Fibroblast of skin of right biceps (primary cell): ENCODE measurements at places on chromosomes 5 and 9.
A peak's percentile ranks its signal among the peaks of the same experiment; 100 is the strongest.

- DNase-seq: peak; percentile 95
Observed at GRCh38 chr5:38806775-38807258, 39.0 kb upstream of the OSMR start.

- no peak for DNase-seq
Observed at GRCh38 chr5:80248378-80248777, 7.5 kb downstream of the SERINC5 start.

DNA sequence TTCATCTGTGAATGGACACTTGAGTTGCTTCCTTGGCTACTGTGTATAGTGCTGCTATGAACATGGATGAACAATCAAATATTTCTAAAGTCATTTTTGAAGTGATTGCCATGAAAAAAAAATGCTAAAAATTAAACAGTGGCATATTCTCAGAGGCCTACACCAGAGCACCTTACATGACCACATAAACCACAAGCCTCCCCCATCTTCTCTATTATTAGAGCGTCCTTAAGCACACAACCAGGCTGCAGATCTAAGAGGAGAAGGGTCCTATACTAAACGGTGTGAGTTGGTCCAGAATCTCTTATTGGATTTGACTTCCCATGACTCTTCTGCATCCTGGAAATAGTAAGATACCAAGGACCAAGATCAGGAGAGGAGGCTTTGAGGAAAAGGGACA lies 34.3 kb downstream of the PCA3 start:
- DNase-seq: no peak

DNA sequence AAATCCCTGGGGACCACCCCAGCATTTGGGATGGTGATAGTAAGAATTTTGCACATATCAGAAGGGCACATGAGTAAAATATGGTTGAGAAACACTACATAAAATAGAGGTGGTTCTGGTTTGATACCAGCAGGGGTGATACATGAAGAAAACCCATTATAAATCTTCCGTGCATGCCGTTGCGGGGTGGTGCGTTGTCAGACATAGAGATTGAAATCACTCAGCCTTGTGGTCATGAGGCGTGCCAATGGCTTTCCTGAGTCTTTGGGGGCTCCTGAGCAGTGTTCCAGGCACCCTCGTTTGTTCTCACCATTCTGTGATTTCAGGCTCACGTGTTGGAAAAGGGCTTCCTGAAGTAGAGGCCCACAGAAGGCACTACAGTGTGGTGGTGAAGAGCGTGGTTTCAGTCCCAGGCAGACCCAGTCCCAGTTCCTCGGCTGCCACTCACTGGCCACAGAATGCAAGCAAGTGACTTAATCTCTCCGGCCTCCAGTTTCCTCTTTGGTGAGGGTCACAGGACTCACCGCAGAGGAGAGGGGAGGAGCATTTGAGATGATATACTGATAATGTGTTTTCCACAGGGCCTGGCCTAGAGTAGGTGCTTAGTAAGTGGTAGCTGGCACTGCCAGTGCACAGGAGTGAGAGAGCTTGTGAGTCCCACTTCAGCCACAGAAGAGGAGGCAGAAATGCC lies 20.5 kb upstream of the GLRX start:
- DNase-seq: peak; percentile 42

- peak; percentile 23 for DNase-seq
Observed at GRCh38 chr5:54785729-54786591, 199.4 kb downstream of the ESM1 start.

DNA sequence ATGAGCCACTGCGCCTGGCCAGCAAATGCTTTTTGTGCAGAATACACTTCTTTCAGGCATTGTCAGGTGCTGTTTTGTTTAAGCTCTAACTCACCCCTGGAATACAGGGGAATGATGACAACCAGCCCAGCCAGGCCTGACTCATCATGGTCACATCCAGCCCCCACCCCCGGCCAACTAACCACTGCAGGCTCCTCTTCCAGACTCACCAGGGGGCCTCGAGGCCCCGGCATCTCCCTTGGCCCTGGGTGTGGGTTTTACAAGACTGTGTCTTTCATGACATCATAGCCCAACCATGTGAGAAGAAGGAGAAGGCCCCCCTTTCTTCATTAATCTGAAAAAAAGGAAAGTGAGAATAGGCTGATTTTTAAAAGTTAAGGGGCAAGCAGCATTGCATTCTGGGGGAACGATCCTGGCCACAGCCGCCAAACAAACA lies 35.5 kb downstream of the OLFML2A start:
- peak; percentile 99 for DNase-seq

- DNase-seq: no peak
Observed at GRCh38 chr5:91052977-91053740, 330.0 kb downstream of the ARRDC3 start.

GRCh38 chr9:121640076-121640475 lies 11.4 kb upstream of the DAB2IP start:
- peak; percentile 19 for DNase-seq

GRCh38 chr9:131116281-131117120 lies 8.9 kb upstream of the NUP214 start:
- DNase-seq: no peak

GRCh38 chr5:15752663-15753285 lies 252.8 kb downstream of the FBXL7 start:
- peak; percentile 32 for DNase-seq

DNA sequence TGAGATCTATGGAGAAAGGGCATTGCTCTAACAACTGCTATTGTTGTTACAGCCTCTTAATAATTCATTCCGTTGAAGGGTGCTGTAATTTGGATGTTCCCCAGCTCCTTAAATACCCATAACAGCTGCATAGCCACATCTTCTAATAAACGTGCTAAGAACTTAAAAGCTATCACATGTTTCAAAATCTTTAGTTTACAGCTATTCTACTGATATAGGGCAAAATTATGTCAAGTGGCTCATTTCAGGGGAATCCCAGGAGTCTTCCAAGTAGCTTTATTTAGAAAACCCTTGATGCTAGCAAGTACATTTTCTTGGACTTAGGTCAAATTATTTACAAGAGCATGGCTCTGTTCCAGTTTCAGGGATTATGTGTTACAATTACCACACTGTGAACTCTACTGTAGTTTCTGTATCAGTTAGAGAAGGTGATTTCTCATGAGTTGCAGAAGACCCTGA lies 990.4 kb upstream of the ACO1 start:
- peak; percentile 1 for DNase-seq

GRCh38 chr5:158600679-158601078 lies 499.0 kb downstream of the EBF1 start:
- DNase-seq: no peak

DNA sequence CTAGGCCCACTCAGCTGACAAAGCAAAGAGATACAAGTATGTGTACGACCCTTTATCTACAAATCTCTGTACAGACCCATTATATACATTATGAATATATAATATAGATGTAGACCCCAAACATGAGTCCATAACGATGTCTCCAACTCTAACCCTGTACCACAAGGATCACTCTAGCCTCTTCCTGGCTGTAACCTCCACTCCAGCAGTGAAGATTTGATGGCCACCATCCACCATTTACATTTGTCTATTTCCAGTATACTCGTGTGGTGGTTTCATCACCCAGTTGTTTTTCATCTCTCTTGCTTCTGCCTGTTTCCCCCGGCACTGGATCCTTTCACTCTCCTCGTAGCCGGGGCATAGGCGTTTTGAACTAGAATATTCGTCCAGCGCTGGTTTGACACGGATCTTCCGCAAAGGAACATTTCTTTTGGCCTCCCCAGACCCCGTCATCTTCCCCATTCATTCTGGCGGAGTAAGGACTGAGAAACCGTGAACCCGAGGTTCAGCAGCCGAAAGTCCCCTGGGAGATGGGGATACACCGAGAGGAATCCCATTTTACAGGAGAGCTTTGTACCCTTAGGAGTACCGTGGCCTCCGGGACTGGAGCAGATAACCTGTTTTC lies 828 bp upstream of the TRIO start:
- peak; percentile 46 for DNase-seq

DNA sequence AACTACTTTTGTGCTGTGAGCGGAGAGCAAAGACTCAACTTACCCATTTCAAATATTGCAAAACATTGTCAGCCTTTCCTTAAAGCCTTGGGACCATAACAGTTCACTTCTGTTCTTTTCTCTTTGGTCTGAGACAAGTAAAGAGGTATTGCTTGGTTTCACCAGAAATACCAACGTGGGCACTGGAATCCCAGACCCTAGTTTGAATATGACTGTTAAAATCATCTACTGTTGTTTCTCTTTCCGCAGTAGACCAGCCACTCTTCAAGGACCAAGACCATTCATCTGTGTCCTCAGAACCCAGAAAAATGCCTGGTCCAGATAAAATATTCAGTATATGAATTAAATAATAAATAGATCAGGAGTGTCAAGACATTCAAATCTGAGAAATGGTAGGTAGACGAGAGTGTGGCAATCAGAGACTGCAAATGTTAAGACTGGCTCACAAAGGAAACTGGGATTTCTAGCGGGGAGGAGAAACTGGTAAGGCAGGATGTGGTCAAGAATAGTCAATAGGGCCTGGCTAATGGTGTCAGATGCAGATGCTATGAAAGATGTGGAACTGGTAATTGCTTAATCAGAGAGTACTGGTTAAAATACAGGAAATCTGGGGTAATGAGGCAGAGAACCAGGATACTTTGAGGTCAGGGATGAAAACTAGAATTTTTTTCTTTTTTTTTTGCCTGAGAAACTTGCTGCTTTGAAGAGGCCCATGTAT lies 82.1 kb upstream of the IL33 start:
- DNase-seq: no peak

DNA sequence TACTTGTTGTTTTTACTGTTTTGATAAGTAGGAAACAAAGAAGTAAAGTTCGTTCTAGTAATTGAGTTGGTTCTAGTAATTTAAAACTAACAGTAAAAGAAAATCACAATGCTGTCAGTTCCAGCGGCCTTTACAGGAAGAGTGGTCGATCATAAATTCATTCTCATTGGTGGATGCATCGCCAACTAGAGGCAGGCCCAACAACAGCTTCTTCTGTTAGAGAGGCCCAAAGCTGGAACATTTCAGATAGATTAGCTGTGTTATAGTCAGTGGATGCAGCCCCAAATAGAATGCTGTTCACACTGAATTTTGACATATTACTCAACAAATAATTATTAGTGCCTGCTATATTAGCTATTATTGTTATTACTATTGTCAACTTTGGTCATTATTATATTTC lies 80.8 kb downstream of the ARRDC3 start:
- no peak for DNase-seq

GRCh38 chr9:69569738-69570451 lies 102.3 kb downstream of the APBA1 start:
- DNase-seq: peak; percentile 92

DNA sequence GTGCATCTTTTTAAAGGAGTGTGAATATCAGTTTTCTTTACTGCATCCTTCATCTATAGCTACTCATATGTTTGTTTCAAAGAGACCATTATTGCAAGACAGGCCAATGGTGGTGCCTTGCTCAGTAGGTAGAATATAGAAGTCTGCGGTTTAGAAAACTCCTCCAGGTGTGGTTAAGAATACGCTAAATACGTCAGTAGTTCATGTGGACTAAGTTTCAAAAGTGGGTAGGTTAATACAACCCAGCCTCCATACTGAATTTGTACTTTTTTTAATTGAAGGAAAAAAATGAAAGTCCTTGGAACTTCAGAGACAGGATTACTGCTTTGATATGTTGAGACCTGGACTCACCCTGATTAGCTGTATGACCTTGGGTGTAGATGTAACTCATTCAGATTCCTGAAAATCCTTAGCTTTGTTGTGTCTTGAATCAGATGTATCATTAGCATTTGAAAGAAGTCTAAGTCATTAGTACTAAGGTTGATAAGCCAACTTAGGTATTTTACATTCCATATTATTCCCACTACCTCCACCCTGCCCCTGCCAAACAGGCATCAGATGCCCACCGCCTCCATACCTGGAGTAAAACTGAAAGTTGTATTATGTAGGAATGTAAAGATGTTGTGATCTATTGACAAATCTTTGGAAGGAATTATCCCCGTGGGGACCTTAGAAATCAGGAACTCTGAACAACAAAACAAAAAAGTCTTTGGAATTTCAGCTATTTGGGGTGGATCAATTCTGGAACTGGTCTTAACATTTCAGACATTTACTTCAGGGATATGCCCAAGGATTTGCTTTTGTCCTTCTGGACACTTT lies 6.1 kb downstream of the BASP1 start:
- DNase-seq: no peak

- no peak for DNase-seq
Observed at GRCh38 chr5:143316844-143317631, 86.4 kb downstream of the NR3C1 start.
